ENCODE measurements at places on chromosomes 6 and 20. TPM values are rescaled to one million over a fixed set of nuclear protein-coding genes. Genes with fewer than 3 reads are reported as not detected.

- DNase-seq = no peak
These were observed 160.7 kb downstream of the FOXC1 start for GRCh38 chr6:1770435-1770843.

Gene HTR1E
- 0.24 TPM for total RNA-seq

- DNase-seq = no peak
These were observed 152.6 kb downstream of the TSHZ2 start for GRCh38 chr20:53124803-53125202.

Gene EYA2
- total RNA-seq = 3.2 TPM

DNA sequence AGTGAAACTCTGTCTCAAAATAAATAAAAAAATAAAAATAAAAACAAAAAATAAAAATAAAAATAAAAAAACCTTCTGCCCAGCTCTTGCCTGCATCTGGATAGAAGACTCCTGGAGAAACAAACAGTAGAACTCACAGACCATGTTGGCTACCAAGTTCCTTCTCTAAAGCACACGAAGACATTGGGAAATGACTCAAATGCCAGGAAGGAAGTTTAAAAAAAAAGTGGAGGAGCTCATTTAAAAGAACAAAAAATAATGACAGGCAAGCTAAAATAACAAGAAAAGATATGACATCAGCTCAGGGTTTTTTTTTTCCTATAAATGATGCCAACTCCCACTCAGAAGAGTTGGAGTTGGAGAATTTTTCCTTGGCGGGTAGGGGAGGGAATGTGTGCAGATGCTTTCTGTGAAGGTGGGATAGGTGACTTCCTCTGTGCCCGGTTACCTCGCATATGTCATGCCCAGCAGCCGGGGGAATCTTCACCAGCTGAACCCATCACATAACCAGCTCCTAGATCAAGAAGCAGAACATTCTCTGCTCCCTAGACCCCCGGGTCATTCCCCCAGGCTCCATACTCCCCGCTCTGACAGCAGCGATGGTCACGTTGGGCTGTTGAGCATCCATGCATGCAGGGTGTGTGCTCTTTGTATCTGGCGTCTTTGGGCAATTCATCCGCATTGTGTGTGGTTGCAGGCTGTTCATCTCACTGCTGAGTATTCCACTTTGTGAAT is 17.3 kb upstream of the CD93 start:
- no peak for DNase-seq

DNA sequence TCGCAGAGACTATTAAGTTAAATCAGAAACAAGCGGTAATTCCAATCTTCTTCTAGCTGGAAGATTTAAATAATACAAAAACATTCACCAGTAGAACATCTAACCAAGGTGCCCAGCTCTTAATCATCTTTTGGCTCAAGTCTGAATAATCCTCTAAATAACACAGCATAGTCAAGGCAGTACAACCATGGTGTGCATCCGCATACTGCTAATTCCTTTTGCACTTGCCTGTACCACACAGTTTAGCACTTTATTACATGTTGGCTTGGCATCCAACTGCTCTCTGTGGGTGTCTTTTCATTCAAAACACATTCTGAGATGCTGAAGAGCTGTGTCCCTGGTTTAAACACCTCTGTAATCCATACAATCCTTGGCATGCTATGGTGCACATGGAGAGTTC is 42.3 kb downstream of the VGLL2 start:
- DNase-seq = no peak

- peak; percentile 71 for DNase-seq
These were observed 11.0 kb downstream of the UQCC2 start for GRCh38 chr6:33700391-33701050.

Gene CNKSR3
- 14.3 TPM for total RNA-seq

GRCh38 chr6:95780037-95780436 is 202.7 kb downstream of the MANEA start:
- DNase-seq = no peak

DNA sequence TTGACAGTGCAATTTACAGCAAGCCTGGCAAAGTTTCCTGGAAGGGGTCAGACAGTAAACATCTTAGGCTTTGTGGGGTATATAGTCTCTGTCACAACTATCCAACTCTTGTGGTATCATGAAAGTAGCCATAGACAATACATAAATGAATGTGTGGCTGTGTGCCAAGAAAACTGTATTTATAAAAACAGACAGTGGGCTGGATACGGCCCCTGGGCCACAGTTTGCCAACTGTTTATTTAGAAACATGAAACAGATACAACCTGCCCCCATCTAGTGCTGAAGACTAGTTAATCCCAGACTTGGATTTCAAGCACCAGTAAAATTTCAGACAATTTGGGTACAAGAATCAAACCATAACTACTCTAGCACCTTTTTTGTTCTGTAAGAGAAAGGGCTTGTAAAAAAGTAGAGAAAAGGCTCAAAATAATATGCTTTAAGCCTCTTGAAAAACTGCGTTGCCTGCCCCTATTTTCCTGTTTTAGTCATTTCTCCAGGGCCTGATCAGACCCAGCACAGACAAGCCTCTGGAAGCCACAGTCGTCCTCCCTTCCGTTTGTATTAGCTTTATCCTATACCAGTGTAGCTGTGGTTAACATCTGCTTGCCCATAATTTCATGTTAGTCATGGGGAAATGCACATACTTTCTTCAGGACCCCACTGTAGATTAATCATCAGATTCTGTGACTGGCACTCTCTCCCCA is 30.8 kb downstream of the JAG1 start:
- no peak for DNase-seq

DNA sequence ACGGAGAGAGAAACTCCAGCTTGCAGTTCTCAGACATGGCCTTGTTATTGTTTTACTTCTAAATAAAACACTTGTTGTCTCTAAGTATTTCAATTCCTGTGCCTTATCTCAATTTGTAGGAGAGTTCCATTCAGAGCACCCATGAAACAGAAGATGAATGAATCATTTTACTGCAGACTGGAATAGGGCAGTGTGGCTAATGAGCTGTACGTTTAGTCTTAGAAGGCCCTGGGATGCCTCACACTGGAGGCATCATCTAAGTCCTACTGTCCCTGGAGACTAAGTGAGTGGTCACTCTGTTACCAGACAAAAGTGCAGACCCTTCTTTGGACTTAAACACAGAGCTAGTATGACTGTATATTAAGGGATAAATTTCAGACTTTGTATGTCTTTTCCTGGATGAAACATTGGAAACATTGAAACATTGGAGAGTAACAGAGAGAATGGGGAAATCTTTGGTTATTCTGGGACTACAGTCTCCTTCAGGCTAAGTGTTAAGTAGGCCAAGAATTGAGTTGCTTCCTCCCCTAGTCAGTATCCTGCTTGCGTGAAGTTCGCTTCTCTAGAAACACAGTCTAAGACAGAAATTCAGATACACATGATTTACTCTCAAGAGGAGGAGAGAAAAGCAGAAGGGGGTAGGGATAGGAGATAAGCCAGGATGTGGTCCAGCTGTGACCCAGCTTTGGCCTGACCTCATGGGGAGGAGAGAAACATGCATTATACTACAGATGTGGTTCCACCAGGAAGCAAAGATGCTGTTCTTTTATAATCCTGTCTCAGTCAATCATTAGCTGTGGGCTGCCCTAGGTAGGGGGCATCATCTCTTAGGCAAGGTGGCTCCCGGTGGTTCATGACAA is 167.4 kb upstream of the BMP2 start:
- no peak for DNase-seq

Gene CTCFL
- total RNA-seq = 0.16 TPM

- DNase-seq = no peak
These were observed 80.1 kb downstream of the AIG1 start for GRCh38 chr6:143140767-143141166.

Gene DEFB132
- total RNA-seq = not detected

Gene REM1
- 0.26 TPM for total RNA-seq

GRCh38 chr6:53547166-53547810 is 2.4 kb upstream of the GCLC start:
- no peak for DNase-seq

DNA sequence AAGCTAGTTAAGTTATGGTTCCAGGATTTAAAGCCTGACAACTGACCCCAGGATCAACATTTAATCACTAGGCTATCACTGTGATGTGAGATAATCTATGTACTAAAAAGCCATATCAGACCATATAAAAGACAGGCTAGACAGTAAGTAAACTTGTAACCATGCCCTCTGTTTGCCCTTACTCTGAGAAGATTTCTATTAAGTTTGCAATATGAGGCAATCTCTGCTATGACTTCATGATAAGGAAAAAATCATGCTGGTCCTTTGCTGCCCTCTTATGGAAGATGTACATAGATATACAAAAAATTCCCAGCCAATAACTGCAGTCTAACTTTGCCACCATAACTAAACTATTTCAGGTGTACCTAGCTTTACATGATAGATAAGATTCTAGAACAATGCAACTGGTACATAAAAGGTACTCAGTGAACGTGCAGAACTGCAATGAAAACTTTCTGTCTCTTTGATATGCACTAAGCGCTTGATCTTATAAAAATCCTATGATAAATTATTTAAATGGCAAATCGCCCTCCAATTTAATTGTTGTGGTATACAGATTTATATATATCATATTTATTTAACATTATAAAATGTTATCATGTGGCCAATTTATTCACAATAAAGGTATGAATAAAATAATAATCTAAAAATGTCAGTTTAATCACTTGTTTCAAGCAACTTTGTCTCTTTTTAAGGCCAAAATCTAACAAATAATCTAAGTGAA is 70.5 kb downstream of the FAM217A start:
- DNase-seq = no peak

- DNase-seq = peak; percentile 37
These were observed 37.7 kb downstream of the KIF25 start for GRCh38 chr6:168035098-168035660.
